ENCODE measurements at places on chromosomes 13 and 19.

- peak; percentile 22 for DNase-seq
Measured at GRCh38 chr19:16001481-16002312, 52.9 kb downstream of the OR10H4 start.

GRCh38 chr19:40908976-40909375 lies 26.9 kb upstream of the CYP2A7 start:
- peak; percentile 41 for DNase-seq

- no peak for DNase-seq
Measured at GRCh38 chr13:47081850-47082249, 185.0 kb upstream of the HTR2A start.

DNA sequence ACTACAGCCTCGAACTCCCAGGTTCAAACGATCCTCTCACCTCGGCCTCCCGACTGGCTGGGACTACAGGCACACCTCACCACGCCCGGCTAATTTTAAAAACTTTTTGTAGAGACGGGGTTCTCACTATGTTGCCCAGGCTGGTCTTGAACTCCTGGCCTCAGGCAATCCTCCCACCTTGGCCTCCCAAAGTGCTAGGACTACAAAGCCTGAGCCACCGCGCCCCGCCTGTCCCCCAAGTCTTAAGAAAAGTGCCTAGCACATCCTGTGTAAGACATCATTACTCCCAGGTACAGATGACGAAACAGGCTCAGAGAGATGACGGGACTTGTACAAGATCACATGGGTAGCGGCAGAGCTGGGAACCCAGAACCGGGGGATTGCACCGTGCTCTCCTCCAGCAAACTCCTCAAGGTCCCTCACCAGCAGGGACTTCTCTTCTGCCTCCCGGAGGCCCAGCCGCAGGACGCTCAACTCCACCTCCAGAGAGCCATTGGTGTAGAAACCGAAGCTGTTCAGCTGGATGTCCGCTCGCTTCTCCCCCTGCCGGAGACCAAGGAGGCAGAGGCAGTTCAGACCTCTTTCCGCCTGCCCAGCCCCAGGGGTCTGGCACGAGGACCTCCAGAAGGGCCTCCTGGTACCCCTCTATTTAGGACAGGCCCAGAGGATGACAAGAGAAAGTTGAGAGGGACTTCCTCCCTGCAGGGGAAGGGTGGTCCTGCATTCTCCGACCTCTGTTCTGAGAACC lies 1.0 kb downstream of the GPR108 start:
- DNase-seq = peak; percentile 50

GRCh38 chr19:55157064-55157908 lies at the start of gene TNNI3:
Gene TNNI3, minus strand, starts transcription at chr19:55157732. Its CDS starts 143 bp downstream, at chr19:55157589.
- no peak for DNase-seq

DNA sequence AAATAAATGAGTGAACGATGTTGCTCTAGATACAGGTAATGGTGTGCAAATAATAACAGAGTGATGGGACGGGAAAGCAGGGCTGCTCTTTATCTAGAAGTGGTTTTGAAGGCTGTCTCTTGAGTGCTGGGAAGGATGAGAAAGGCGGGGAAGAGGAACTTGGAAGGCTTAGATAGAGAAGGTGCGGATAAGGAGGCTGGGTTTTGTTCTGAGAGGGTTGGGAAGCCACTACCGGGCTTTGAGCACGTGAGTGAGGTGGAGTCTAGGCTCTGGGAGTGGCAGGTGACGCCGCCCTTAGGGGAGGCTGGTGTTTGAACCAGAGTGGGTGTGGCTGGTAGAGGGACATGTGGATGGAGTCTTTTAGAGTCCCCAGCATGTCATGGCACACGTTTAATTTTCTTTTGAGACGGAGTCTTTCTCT lies 811 bp downstream of the ARMC6 start:
- DNase-seq = peak; percentile 74

DNA sequence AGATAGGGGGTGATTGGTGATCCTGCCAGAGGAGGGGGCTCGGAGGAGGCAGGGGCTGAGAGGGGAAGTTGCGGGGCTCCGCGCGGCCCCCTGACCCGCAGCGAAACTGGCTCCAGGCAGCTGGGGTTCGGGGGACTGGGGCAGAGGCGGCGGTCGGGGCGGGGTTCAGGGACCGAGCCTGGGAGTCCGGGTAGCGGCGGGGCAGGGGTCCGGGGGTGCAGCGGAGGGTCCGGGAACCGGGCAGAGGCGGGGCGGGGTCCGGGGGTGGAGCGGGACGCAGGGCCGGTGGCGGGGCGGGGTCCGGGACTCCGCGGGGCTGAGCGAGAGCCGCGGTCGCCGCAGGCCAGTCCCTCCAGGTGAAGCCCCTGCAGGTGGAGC lies 1.2 kb downstream of the MADCAM1 start:
- DNase-seq = no peak

DNA sequence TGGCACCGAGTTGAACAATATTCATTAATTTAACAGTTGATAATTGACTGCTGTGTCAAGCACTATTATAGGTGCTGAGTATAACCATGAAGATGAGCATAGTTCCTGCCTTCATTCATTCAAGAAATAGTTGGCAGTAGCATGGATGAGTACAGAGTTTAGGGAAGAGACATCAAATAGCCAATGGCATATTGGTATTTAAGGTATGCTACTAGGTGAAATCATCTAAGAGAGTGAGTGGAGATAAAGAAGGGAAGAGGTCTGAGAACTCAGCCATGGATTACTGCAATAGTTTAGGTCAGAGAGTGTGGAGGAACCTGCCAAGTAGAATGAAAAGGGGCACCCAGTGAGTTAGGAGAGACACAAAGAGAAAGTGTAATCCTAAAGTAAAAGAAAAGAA lies 4.9 kb upstream of the HTR2A start:
- DNase-seq = no peak

DNA sequence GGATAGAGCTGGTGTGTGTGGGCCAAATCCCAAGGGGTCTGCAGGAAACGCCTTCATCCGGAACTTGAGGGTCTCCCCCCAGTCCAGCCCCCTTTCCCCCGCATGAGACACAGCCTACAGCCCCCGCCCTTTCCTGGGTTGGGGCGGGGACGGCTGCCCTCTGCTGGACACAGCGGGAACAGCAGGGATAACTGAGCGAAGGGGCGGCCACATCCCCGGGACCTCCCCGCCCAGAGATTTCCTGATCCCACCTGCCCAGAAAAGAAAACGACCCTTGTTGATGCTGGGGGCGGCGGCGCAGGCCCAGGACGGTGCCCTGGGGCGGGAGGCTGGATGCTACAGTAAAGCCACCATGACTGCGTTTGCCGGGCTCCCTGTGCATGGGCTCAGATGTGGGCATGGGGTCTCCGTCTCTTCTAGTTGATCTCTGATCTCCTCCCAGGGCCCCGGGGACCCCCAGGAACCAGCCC lies 14.2 kb downstream of the ONECUT3 start:
- peak; percentile 36 for DNase-seq

DNA sequence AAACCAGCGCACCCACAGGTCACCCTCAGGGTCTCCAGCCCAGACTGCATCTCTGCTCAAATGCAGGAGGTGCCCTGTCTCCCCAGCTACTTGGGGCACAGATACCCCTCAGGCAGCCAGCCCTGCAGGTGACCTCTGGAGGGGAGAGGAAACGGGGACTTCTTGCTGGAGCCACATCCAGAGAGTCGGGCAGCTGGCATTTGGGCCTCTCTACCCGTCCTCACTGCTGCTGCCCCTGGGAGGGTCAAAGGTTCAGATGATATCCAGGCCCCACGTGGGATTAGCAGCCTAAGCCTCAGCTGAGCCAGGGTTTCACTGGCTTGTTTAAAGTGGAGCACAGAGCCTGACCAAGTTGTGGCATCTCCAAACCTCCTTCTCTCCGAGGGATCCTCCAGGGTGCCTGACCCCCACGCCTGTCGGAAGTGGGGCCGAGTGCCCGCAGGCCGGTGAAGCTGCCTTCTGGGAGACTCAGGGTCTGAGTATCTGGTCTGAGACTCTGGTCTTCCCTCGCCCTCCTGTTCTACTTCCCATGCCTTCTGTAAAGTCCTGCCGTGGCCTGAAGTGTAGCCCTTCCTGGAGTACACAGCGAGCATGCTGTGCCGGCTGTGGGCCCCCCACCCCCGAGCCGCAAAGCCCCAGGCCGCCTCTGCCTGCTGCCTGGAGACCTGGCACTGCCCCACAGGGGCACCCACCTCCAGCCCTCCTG lies 2.1 kb downstream of the RASA3 start:
- DNase-seq = no peak

- DNase-seq = no peak
Measured at GRCh38 chr13:90455823-90456222, 891.7 kb upstream of the MIR17HG start.

Measured in stimulated activated CD4-positive, alpha-beta T cell treated with anti-CD3 and anti-CD28 coated beads, Interleukin-2, amount 100 ng/mL, for 4 hours (primary cell).